H7 (cell line): ENCODE measurements at places on chromosomes 3 and 15. TPM values are rescaled to one million over a fixed set of nuclear protein-coding genes. Genes with fewer than 3 reads are reported as not detected.

DNA sequence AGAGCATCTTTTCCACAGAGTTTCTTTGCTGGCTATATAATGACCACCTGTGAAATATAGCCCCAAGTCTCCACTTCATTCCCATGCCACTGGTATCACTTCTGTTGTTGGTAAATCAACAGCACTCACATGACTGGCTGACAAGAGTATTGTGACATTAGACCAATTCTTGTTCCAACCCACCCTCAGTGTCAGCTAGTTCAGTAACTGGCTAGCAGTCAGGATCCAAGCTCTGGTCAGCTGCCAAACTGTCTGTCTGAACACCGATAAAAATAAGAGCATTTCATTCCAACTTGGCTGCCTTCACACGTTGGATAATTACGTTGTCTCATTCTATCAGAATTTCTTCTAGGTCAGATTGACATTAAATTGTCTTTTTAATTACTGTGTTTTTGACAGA lies 166.5 kb downstream of the USP13 start:
- no peak for DNase-seq

DNA sequence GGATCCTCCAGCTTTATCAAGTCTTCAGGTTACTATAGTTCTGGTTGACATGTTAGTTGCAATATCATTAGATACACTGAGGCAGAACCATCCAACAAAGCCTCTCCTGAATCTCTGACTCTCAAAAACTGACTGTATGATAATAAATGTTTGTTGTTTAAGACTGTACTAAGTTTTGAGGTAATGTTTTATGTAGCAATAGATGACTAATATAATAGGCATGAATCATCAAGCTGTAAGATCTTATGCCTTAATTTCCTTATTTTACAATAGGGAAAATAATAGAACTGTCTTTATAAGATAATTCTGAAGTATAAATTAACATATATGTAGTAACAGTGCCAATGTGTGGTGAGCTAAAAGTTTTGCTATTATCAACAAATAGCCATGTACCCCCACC lies 88.9 kb upstream of the TBC1D5 start:
- DNase-seq, result no peak

Gene SNX33
- 13.3 and 14.3 TPM in 2 replicates for total RNA-seq

GRCh38 chr15:81001152-81002008 lies 657 bp downstream of the TLNRD1 start:
- peak; percentile 84 for DNase-seq

- no peak for DNase-seq
These were observed 13.9 kb upstream of the USP3 start for GRCh38 chr15:63490345-63491034.

DNA sequence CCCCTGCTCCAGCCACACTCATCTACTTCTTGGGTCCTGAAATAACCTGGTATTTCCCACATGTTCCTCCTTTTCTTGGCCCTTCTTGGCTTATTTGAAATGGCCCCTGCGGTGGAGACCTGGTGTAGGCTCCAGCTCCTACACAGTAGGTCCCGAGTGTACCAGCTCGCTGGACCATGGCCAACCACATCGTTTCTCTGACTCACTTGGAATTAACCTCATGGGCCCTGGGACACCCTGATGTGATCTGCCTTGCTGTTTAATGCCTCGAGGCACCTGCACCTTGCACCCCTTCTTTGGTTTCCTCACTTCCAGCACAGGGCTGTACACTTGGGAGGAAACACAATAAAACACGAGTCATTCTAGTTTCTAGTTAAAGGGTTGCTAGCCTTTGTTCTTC lies 60.3 kb downstream of the FEM1B start:
- no peak for DNase-seq

- DNase-seq, result no peak
These were observed 41.6 kb downstream of the ANO10 start for GRCh38 chr3:43580181-43580580.

Gene HRH1
- total RNA-seq, result not detected in 2 replicates

GRCh38 chr3:45140141-45140769 lies 5.9 kb downstream of the CDCP1 start:
- DNase-seq, result no peak

DNA sequence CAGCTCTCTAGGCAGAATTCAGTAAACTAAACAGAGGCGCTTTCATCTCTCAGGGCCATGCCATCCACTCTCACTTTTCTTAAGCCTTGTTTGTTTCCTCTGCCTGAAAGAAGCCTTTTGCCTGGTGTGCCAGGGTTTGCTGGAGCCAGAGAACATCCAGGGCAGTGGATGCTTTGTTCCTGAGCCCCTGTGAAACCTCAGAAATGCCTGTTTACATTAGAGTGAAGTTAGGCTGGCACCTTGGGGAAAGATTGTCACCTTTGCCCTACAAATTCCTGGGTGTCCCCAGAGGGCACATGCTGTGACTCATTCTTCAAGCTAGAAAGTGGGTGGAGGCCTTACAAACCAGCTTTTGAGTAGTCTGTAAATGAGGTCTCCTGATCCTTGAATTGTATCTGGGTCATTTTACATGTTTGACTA lies 10.7 kb upstream of the TRAK1 start:
- no peak for DNase-seq

- DNase-seq, result peak; percentile 4
These were observed 7.8 kb downstream of the RPS17 start for GRCh38 chr15:82532383-82532990.

- no peak for DNase-seq
These were observed 50.0 kb downstream of the STRIT1 start for GRCh38 chr3:155243512-155243921.

DNA sequence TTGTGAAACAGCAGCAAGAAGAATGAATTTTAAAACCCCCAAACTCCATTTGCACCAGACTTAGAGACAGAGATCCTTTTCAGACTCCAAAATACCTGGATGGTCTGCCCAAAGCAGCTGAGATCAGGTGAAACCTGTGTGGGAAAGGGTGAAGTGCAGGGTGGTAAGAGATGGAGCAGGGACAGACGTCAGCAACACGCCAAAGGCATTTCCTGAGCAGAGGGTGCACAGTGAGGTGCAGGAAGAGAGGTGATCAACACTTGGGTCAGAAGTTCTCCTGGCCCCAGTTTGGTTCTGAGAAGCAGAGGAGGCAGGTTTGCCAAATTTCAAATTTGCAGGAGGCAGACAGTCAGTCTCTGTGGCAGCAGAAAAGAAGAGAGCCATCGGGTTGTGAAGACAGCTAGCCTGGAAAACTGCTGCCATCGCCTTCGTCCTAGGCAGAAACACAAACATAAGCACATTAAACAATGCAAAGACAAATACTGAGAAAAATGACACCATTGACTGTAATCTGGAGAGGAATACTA lies 9.8 kb downstream of the CCR4 start:
- DNase-seq, result no peak

Gene HTD2
- 12.3 and 18.2 TPM in 2 replicates for total RNA-seq

DNA sequence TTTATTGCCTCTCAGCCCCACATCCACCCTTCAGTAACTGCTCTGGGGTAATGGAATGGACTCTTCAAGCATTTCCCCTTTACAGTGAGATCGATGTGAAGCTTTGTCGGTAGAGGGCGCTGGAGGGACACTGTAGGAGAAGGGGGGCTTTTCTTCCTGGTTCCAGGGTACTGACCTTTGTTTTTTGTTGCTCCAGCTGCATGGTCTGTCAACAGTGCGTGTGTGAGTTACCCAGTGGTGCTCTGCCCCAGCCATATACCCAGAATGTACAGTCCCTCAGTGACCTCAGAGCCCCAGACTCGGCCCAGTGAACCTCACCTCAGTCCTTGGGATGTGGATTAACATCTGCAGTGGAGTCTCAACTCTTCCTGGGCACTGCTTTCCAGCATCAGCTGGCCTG lies 180.3 kb upstream of the TSC22D2 start:
- peak; percentile 71 for DNase-seq

Gene CSPG4
- 4.3 and 5.0 TPM in 2 replicates for total RNA-seq

DNA sequence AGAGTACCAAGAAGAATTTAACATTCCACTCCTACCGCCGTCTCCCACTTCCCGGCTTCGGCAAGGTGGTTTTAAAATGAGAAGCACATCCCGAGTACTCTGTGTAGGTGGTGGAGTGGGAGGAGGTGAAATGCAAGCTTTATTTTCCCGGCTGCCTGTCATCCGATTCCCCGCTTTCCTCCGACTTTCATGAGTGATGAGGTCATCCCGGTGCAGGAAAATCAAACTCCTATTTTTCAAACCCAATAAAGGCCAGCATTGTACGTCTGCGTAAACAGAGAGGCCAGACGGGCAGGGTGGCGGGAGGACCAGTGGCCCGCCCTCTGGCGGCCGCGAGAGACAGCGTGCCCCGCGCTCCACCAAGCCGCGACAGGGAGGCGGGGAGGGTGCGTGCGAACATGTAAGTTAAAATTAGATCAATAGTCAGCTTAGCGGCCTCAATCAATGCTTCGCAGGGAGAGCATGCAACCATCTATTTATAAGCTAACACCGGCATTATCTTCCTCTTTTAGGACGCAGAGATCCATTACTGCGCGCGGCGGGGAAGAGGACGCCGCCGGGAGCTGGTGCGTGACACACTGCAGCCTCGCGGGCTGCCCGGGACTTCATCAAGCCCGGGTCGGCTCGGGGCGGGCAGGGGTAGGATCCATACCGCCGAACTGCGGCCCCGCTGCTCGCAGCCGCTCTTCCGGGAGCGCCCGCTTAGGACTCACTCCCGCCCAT lies 163.3 kb downstream of the CD47 start:
- peak; percentile 87 for DNase-seq

GRCh38 chr15:86333819-86334218 lies 254.1 kb downstream of the AGBL1 start:
- no peak for DNase-seq

- DNase-seq, result no peak
These were observed 31.3 kb upstream of the ATP10A start for GRCh38 chr15:25894371-25894902.

Gene THRB
- 1.0 and 5.0 TPM in 2 replicates for total RNA-seq

DNA sequence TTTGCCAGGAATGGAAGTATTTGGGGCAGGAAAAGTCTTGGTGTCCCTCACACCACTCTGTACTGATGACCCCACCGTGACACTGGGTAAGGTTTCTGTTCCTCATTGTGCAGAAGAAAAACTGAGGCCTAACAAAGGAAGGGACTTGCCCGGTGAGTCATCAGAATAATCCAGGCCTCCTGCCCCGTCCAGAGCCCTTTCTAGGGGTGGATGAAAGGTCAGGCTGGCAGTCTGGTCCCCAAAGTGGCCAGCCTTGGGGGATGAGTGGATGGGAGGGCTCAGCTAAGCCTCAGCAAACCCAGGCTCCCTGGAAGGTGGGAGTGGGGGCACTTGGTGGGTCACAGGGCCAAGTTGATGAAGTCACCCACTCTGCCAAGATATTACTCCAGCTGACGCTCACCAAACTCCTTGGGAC lies 2.3 kb upstream of the DNAH1 start:
- DNase-seq, result no peak

Gene TMEM40
- total RNA-seq, result 1.8 TPM in 1 of 2 replicates, not detected in the other

DNA sequence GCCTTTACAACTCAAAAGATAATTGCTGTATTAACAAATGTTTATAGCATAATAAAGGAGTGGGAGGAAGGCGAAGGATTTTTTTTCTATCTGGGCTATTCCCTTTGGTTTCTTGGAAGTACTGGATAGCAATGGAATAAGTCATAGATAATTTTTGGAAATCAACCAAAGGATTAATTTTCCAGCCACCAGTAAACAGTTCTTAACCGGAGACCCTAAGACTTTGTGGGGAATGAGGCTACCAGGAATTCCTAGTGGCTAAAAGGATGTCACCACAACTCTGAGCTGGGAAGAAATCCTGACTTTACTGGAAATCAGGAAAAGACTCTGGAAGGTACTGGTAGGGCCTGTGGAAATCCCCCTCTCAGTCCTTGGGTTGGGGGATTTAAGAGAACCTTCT lies 138.4 kb upstream of the RARB start:
- DNase-seq, result no peak

Gene TMCO5A
- not detected in 2 replicates for total RNA-seq

GRCh38 chr3:33808559-33808958 lies 10.1 kb downstream of the PDCD6IP start:
- DNase-seq, result no peak
